ENCODE measurements at places on chromosomes 4 and X.

DNA sequence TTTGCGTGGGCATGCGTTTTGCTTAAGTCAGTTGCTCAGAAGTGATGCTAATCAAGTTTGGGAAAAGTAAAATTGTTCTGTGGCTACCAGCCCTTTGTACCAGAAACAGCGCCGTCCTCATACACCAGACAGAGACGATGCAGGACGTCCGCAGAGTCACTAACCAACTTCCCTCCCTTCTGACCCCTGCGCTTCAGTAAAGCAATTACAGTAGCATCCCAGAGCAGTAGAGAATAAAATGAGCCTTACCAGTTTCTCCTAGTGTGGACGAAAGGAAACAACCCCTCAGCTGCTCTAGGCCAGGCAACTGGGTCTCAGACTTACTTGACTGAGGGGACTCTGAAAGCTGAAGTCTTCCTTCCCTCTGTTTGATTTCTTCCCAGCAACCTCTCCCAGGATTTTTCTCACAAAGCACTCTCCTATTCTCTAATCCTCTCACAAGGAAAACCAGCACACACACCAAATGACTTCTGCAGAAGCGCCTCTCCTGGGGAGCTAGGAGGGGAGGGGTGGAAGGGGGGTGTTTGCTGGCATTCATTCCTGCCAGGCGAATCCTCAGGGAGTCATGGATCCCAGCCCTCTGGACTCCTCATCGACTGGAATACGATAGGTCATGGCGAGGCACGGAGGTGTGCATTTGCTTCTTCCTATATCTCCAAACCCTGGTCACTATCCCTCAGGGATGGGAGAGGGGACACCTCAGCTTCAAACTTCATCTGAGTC lies 56.0 kb upstream of the MID1 start:
- DNase-seq = no peak

DNA sequence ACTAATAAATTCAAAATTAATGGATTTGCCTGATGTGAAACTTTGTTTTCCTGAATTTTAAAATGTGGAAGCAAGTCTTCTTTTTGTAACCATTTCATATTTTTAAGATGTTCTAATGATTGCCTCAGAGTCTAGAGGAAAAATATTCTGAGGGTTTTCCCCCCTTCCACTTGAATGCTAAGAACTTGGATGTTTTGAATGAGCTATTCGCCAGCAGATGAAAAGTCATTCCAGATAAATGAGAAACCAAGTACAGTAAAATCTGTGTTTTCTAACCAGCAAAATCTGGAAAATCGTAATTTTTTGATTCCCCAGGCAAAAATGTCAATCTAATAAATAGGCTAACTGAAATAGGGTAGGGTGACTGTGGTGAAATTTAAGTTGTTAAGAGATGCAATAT lies 45.6 kb downstream of the SLIT2 start:
- no peak for DNase-seq

DNA sequence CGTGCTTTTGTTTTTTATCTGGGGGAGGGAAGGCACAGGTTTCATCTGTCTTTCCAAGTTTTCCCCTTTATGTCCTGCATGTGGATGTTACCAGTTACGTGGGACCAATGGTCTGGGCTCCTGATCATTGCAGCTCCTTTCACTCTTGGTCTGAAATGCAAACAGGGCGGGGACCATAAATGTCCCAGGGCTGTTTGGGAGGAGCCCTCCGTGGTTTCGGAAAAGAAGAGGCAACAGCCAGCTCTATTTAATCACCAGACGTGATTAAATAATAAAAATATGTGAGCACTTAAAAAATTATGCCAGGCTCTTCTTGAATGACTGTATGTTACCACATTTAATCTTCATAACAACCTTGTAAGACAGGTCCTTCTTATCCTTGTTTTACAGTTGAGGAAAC lies 30.8 kb upstream of the C1GALT1C1 start:
- no peak for DNase-seq

DNA sequence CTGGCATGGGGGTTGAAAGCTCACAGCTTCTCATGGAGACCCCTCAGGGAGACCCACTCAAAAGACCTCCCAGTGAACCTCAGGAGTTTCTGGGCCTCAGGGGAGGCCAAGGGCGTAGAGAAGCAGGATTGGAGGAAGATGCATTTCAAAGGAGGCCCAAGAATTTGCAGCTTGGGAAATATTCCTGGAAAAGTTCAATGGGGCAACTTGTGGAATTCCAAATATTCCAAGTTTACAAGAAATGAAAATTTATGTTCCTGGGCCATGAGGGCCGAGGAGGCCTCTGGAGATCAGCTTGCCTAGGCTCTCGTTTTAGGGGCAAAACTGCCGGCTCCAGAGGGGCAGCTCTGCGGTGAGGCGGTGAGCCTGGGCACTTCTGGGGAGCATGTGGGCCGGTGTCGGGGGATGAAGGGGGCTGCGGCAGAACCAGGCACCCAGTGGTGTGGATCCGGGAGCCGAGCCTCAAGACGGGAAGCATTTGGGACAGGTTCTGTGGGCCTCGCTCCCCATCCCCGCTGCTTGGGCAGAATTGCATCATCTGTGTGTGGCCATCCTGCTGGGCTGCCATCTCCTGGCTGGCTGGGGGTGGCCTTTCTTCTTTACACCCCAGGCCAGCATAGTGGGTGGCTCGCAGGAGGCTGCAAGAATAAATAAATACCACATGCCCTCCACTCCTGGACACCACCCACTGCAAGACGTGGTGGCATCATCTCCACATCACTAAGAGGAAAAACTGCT lies 54.6 kb upstream of the GPR78 start:
- DNase-seq = no peak

DNA sequence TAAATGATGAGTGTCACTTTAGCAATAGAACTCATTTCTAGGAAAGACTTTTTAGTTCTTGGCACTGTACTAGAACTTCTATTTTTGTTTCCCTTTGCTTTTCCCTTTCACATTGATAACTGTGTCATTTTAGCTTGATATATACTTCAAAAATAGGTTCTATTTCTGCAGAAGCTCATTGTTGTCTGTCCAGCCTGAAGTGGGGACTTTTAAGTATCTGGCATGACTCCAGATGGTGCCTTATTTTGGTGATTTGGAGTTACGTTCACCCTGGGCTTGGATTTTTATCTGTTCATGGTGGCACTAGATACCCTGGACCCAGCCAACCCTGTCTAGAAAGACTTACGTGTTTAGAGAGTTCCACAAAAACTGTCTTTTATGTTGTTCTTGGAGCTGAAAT lies 3.4 kb downstream of the ABHD18 start:
- DNase-seq = no peak

DNA sequence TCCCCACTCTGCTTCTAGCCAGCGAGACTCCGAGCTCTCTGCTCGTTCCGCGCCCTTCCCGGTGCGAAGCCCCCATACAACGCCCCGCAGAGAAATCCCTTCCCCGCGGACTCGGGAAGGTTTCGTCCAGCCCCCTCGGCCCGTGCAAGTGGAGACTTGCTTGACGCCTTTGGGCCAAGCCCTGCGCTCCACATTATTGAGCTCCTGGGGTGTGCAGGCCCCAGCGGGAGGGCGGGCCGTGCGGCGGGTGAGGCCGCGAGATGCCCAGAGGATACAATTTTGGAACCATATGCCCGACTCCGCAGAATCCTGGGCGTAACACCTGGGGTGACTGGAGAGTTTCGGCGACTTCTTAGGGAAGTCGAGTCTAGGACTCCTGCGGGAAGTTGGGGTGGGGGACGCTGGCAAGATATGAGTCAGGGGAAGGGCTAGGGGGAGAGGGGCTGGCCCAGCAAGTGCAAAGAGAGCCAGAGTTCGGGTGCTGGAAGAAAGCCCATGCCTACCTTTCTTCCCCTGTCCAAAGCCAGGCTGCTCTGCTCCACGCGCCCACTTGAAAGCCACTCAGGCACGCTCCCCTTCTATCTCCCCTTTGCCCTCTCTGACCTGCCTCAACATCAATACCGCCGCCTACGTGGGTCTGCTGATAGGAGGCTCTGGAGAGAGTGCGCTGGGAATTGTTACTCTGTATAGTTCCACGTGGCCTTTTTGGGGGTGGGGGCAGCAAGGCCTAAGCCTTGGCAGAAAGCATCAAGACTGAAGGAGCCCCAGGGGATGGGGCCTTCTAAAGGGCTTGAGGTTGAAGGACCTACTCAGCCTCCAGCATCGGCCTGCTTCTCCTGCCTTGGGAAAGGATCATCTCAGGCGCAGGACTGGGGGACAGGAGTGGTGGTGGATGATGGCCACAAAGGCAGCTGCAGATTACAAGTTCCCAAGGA lies 1.2 kb upstream of the ELF4 start:
- no peak for DNase-seq

DNA sequence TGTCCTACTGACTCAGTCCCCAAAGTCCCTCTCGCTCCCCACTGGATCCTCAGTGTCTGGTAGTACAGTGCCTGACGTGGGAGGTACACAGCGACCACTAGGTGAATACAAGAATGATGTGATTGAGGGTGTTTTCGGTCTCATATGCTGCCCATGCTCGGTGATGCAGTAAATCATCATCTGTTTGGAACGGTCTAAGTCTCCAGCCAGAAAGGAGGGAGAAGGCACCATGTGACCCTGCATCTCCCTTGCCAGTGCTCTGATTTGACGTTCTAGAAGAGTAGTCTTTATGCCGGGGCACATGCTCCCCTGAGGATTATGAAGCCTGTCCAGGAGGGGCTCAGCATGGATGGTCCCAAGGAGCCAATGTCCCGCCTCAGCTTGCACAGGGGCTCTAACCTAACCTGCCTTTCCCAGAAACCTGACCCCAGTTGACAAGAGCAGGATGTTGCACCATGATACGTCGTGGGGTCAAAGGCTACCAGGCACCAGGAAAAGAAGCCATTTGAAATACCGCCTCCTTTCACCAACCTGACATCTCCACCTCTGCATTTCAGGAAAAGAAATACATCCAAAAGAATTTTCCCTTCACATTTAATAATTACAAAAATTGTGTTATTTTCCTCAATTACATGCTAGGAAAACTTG lies 13.8 kb upstream of the PLXNB3 start:
- DNase-seq = no peak

DNA sequence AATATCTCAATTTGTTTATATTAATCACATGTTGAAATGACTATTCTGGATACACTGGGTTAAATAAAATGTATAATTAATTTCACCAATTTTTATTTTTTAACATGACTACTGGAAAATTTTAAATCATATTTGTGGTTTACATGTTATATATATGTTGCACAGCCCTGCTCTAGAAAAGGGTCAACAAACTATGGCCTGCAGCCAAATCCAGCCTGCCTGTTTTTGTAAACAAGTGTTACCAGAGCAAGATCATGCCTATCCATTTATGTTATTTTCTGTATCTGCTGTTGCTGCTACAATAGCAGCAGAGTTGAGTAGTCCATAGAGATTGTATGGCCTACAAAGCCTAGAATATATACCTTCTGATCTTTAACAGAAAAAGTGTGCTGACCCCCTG lies 1.2 kb downstream of the TCEANC start:
- no peak for DNase-seq

DNA sequence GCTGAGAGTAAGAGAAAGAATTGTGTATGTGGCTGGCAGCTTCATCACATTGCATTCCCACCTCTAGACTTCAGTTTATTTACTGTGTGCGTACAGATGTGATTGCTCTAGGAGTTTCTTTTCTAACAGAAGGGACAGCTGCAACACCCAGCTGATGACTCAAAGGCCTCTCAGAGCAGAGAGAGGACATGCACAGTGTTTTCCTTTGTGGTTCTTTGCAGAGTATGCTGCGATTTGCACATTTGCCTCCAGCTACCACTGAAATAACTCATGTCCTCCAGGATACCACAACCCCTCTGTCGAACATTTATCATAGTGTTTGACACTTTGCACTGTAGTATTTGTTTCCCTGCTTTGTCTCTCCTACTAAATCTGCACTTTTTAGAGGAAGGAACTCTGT lies 294.1 kb downstream of the STIM2 start:
- no peak for DNase-seq

DNA sequence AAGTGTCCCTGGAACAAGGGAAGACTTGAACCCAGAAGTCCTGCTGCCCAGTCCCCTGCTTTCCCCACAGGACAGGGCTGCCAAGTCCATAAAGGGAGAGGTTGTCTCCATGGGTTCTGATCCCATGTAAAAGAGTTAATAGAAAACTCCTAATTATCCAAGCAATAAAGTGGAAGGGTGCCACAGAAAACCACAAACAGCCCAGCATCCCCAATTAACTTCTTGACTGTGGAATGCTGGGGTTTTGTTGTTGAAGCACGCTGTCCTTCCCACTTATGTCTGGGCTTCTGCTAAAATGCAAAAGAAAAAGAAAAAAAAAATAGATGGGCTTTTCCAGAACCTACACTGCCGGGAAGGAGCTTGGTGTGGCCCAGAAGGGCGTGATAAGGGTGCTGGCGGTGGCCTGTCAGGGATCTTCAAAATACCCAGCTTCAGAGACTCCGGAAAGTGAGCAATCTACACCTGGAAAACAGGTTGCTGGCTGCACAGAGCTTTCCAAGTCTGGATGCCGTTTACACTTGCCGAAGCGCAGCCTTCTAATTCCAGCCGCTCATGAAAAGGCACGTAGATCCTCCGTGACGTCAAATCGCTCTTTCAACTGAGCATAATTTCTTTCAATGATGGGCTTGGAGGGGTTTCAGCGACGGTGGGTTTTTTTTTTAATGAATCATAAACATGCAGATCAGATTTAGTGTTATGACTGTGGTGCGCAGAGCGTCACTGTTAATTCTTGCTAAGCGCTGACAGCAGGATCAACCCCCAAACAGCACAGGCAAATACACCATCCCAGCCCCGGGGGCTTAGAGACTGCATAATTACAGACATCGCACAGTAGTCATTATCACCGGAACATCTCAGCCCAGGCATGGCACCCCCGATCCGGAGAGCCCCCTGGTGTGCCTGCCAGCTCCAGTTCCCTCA lies 197.6 kb downstream of the BCOR start:
- no peak for DNase-seq

DNA sequence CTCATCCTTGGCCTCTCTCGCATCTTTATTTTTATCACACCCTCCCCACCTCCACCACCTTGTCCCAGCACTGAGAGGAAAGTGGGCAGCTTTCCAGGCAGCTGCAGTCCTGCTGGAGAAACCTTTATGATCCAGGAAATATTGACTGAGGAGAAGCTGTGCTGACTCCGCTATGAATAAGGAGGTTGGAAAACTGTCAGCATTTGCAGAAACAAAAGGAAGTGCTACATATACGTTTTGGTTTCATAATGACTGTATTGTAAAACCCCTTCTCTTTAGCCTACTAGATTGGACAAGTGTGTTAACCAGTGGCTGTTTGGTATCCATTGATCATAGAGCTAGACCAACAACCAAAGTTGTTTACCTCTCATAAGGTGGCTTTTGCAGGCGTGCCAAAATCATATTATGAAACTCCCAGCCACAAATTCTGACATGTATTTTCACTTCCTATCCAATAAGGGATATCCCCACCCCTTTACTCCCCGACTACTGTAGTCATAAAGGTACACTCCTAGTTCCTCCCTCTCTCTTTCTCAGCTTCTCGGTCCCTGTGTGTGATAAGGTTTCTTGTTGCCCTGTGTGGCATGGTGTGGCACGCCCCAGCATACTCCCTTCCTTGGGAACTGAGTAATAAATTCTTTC lies 88.4 kb downstream of the GPR143 start:
- no peak for DNase-seq

Data from AML-193 (cell line).